NCI-H1436 treated with DMSO at 0.1 percent for 48 hours (cell line): ENCODE measurements at places on chromosomes 2 and 18.

DNA sequence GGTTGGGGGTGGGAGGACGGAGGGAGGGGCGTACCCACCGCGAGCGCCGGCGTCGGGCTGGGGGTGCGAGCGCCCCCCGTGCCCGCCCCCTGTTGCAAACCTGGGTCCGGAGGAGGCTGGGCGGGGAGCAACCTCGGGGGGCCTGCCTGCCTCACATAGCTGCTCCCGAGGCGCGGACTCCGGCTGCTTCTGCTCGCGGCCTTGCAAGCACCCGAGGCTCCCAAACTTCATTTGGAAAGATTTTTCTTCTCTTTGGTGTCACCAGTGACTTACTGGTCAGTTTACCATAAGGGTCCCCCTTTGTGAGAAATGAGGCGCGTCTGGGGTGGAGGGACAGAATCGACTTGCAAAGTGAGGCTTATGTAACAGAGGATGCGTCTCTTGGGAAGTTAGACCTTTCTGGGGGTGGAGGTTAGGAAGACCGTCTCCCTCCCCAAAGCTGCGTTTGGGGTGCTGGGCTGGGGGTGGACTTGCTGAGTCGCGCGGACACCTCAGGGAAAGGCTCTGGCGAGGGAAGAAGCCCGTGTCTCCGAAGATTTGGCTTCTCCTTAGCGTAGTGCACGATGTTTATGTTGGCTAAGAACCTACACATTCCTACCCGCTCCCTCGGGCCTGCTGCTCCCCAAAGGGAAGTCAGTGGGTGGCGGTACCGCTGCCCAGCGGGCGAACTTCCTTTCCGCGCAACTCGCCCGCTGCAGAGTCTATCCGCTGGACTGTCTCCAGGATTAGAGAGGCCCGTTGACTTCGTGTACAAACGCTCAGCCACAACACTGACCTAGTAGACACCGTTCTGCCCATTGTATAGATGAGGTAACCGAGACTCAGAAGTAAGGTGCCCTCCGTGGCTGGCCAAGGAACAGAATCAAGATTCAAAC lies 559 bp downstream of the TMEM37 start:
- no peak for DNase-seq

- no peak for DNase-seq
These were observed 99.9 kb upstream of the FN1 start for GRCh38 chr2:215535741-215536140.

DNA sequence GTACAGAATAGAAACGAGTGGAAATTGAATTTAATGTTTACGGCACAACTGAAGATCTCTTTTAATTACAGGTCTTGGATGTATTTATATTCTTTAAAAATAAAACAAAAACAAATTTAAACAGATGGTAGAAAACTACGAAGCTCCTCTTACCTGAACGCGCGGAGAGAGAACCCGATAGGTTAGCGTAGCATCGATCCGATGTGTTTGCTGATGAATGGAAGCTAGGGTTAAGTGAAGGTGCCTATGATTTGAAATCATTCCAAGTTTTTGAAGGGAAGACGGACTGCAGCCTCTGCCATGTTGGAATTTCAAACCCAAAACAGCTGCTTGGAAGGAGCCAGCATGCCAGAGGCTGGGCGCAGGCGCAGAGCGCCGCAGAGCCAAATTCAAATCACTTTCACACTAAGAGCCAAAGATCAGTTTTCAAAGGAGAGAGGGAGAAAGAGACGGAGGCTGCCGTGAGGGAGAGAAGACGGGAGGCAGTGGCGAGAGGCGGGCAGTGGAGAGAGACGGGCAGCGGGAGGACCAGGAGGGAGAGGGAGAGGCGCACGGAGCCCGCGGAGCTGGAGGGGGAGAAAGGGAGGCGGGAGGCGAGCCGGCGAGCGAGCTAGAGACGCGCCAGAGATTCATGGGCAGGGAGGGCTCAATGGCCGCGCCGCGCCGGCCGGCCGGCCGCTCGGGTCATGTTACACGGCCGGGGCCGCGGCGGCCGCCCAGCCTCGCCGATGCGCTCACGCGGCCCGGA lies at the start of gene FIGN:
FIGN (minus strand) TSS at position 324 of the 748 bp plus-strand sequence. CDS start 1,081 bp downstream, outside the sequence.
- DNase-seq, result no peak

GRCh38 chr2:184834699-184835397 lies 236.5 kb downstream of the ZNF804A start:
- no peak for DNase-seq

GRCh38 chr2:145273840-145274239 lies 753.9 kb upstream of the ZEB2 start:
- no peak for DNase-seq

DNA sequence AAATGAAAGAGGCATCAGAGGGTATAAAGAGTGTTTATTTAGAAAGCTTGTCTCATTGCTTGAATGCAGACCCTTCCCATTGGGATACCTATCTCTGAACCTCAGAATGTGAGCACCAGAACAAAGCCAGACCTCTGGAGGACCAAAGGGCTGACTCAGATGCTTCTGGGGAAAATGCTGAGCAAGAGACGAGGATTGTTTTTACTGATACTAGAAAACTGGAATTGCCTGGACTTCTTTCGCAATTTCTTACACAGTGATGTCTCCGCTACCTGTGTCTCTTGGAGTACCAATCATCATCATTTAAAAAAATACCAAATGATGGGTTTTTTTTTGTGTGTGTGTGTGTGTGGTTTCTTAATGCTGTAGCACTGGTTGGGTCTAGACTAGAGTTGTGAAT lies 55.6 kb upstream of the CCDC85A start:
- no peak for DNase-seq

DNA sequence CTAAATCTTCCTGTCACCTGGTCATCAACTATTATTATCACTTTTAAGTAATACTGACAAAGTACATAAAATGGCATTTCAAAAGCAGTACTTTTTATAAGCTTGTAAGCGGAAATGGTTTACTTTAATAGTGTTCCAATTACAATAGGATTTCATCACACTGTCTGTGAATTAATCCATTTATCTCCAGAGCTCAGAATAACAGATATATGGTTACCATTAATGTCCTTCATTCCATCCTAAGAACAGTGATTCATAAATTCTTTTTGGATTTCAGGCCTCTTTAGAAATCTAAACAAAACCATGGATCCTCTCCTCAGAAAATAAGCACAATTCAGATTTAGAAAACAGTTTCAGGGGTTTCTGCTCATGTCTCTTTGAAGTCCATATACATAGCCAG lies 68.4 kb downstream of the PID1 start:
- DNase-seq, result no peak

DNA sequence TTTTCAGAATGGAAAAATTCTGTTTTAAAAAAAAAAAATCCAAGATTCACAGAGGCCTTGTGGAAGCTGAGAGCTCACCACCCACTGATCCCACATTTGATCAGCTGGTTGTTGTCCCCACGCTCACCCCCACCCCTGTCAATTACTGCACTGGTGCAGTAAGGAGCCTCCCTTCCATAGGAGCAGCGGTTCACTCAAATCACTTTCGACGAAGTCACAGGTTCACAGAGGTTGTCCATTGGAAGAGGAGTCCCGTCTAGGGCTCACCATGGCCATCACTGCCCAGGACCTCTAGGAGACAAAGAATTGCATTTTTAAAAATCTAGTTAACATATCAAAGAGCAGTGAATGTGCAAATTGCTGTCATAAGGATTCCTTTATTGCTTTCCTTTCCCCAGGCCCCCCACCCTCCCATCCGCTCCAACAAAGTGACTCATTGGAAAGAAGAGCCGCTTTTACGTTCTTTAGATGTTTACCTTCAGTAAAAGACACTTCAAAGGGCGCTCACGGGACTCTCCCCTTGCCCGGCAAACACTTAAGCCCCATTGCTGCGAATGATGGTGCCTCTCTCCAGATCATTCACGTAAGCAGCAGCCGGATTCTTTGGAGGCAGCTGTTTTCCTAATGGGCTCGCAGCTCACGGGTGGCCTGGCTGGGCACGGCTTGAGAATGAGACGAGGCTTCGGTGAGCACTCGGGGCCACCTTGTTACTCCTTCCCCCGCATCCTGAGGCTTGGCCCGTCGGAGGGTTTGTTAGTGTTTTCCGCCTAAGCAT lies 165.5 kb upstream of the SALL3 start:
- no peak for DNase-seq

DNA sequence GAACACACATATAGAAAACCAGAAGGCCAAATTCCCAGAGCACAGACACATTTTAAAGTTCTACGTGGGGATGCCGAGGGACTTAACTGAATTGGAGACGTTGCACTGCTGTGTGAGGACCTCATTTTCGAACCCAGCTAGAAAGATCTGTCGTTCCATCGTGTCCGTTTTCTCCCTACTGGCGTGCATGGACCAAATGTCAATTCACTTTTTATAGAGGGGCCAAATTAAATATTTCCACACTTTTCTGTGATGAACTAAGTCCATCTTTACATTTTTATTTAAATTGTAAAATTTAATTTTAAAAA lies 692 bp upstream of the TSHZ1 start:
- DNase-seq, result no peak

DNA sequence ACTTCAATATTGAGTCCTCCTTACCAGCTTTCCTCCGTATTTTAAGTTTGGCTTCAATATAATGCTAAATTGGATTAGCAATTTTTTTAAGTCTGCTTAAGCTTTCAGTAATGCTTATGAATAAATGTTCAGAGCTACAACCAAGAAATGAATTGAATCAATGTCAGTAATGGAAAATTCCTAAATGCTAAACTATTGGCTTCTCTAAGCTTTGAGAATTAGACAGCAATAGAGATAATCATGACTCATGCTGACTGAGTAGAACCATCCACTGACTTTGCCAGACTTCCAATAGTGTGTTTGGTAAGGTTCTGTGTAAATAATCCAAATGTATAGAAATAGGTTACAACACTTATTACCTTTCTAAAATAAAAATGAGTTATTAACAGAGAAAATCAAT lies 8.9 kb upstream of the PDE1A start:
- no peak for DNase-seq

DNA sequence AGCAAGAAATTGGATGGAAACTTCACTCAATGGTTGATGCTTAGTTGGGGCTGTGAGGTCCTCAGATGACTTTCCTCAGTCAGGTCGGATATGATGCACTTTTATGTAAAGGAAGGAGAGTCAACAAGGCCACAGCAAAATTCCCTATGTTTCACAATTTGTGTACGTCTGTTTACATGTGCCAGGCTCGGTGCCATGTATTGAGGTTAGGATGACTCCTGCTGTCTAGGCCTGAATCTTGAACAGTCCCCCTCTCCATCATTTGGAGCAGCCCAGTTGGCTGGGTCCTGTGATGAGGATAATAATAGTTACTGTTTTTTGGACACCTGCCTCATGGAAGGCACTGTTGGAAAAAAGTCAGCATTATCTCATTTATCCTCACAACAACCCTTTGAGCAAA lies 43.1 kb downstream of the VSNL1 start:
- DNase-seq, result no peak

DNA sequence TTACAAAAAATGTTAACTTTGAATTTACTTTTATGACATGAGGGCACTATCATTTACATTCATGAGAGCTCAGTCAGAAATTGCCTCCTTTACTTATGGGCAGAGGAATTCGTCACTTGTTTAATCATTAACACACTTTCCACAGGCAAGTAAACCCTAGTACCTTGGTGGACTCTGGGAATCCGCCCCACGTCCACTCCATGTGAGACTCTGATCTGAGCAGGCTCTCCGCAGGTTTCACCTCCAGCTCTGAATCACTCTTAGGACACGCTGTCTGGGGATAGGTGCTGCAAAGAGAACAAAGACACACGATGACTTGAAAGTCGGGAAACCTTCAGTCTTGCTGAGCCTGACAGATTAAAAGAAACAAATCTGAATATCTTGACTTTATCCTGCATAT lies 73.6 kb downstream of the LPIN2 start:
- DNase-seq, result no peak

GRCh38 chr2:168217920-168218319 lies 29.5 kb downstream of the STK39 start:
- no peak for DNase-seq

DNA sequence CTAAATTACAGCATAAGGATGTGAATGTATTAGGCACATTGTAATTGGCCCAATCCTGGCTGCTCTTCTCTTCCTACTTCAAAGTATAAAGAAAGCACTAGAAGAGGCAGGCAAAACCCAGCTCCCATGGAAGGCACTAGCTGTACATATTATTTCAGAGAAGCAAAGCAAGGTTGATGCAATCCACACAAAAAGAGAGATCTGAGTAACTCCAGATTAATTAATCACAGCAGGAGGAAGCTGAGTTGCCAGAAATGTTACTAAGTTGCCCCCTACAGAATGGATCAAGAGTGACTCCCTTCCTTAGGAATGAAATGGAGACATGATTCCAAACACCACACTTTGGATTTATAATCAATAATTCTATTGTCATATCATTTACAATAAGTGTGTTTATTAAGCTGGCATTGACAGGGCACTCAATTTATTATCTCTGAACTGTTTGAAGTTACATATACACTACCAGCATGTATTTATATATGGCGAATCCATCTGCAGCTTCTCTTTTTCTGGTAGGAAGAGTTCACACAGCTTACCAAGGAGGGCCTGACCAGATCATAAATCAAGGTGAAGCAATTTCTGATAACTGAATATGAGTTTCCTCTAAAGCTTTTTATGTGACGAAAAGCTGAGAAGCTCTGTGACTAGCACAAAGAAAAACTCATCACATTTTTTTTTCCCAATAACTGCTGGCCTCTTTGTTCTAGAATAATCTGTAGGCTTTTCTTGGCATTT lies 393.1 kb upstream of the LYPD1 start:
- DNase-seq, result no peak

DNA sequence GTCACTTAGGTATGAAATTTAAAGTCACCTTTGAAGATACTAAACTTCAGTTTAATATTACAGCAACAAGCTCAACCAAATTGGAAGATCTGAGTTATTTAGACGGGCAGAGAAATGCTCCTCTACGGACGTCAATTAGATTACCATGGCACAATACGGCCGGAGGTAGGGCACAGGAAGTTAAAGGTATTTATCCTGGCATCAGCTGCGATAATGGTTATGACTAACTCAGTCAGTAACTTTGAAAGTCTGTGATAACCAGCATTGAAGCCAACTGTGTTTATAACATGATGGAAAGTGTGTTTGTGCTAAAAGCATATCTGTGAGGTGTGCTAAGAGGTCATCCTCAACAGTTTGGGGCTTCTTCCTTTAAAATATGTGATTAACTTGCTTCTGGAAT lies 117.3 kb downstream of the WDSUB1 start:
- DNase-seq, result no peak
